ENCODE measurements at places on chromosomes 3 and 15. TPM values are rescaled to one million over a fixed set of nuclear protein-coding genes. Genes with fewer than 3 reads are reported as not detected.
A peak's percentile ranks its signal among the peaks of the same experiment; 100 is the strongest.

- no peak for DNase-seq
- H3K27ac ChIP-seq: peak overlapping the region; percentile 96
- H3K27me3 ChIP-seq: no peaks in the 10 kb centered on the region
- peaks cover 4% of the 10 kb centered on the region for H3K36me3 ChIP-seq
These were observed 3.7 kb downstream of the SENP7 start for GRCh38 chr3:101509281-101509680.

DNA sequence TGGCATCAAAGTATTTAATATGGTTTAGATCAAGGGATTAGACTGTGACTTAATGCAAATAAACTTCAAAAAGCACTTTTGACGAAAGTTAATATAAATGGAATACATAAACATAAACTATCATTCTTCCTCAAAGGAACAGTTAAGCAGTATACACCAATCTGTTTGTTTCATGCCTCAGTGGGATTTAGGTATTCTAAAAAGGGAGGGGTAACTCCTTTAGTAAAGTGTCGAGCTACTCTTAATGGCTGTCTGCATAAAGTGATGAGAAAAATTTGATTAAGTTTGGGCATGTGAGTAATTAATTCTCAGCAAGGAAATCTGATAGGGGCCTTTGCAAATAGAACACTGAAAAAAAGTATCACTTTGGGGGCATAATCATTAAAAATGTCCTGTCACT, 176.9 kb downstream of the FRMD5 start:
- peaks cover 2% of the 10 kb centered on the region for H3K36me3 ChIP-seq
- no peaks in the 10 kb centered on the region for H3K4me1 ChIP-seq
- no peak for DNase-seq

GRCh38 chr3:23738944-23739343, 66.8 kb upstream of the UBE2E1 start:
- peaks cover 52% of the 10 kb centered on the region for H3K4me1 ChIP-seq
- no peak for DNase-seq
- H3K27me3 ChIP-seq: no peaks in the 10 kb centered on the region
- H3K4me3 ChIP-seq: no peak overlapping the region

DNA sequence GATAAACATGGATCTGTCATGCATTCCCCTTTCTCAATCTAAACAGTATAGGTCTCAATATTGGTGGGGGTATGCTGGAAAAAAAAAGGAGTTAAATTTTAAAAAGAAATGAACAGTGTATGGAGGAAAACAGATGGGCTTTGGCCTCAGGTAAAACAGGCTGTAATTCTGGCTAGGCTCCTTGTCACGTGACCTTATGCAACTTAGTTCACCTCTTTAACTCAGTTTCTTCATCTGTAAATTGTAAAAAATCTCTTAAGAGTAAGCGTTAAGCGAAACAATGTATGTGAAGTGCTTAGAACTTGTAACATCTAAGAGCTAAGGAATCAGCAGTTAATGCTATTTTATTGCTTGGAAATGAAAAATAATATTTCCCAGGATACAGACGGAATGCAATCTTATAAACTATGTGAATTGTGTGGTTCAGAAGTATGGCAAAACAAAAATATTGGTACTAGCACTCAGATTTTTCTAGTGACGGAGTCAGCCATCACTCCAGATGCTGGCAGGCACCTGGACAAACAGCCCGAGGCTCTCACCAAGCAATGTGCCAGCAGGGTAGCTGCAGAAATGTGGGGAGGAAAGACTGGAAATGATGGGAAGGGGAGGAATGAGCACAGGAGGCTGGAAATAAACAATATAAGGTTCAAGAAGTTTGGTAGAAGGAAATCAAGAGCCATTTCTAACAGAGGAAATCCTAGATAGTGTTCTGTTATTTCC, 172.8 kb downstream of the USP13 start:
- H3K4me3 ChIP-seq: no peak overlapping the region
- no peak for DNase-seq
- H3K36me3 ChIP-seq: no peaks in the 10 kb centered on the region
- peaks cover 16% of the 10 kb centered on the region for H3K4me1 ChIP-seq

DNA sequence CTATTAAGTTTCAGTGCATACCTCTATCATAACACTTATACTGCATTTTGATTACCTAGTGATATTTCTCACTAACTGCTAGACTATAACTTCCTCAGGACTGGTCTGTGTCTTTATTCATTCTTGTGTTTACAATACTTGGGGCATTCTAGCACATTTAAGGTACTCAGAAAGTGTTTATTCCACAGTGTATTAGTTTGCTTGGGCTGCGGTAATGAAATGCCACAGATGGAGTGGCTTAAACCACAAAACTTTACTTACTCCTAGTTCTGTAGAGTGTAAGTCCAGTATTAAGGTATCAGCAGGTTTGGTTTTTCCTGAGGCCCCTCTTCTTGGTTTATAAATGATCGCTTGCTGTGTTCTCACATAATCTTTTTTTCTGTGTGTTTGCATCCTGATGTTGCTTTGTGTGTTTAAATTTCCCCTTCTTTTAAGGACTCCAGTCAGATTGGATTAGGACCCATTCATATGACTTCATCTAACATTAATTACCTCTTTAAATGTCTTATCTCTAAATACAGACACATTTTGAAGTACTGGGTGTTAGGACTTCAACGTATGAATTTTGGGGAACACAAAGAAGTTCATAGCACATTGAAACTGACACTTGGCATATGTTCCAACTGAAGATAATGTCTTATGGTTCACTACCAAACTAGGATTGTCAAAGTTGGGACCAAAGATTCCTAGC, 23.9 kb downstream of the RNF111 start:
- H3K4me1 ChIP-seq: peaks cover 32% of the 10 kb centered on the region
- DNase-seq: no peak
- H3K36me3 ChIP-seq: peaks cover 1% of the 10 kb centered on the region
- H3K27me3 ChIP-seq: no peaks in the 10 kb centered on the region
- H3K4me3 ChIP-seq: no peak overlapping the region

DNA sequence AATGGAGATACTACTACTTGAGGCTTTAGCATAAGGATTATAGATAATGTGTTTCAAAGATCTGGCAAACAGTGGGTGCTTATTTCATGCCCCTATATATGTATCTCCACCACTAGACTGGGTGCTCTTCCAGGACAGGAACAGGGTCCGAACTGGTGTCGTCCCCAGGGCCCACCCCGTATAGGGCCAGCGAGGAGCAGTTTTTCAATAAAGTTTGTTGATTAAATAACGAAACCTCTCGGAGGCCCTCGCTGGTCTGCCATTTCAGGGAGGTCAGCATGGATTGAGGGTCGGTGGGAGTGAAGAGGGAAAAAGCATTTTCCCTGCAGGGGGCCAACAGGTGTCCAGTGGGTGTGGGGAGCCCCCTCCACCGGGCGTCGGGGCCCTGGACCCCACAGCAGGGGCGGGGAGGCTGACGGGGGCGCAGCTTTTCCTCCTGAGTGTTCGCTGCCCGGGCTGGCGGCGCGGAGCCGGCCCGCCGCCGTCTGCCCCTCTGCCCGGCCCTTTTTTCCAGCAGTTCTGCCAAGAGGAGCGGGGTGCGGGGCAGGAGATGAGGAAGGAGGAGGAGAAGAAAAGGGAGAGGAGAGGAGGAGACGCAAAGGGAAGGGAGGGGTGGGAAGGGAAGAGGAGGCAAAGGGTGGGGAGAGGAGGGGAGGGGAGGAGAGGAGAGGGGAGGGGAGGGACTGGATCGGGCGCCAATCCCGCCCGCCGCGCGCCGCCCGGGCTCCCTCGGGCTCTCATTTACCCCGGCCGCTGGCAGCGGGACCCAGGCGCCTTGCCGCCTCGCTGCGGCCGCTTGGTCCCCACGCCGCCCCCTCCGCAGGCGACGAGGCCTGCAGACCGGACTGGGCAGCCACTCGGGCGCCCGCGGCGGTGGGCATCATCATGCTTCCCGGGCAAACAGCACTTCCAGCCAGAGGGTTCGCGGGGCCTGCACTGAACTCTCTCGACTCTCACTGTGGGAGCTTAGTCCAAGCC, 66.3 kb downstream of the ISG20 start:
- peak overlapping the region; percentile 37 for H3K27ac ChIP-seq
- no peaks in the 10 kb centered on the region for H3K36me3 ChIP-seq
- no peaks in the 10 kb centered on the region for H3K27me3 ChIP-seq

DNA sequence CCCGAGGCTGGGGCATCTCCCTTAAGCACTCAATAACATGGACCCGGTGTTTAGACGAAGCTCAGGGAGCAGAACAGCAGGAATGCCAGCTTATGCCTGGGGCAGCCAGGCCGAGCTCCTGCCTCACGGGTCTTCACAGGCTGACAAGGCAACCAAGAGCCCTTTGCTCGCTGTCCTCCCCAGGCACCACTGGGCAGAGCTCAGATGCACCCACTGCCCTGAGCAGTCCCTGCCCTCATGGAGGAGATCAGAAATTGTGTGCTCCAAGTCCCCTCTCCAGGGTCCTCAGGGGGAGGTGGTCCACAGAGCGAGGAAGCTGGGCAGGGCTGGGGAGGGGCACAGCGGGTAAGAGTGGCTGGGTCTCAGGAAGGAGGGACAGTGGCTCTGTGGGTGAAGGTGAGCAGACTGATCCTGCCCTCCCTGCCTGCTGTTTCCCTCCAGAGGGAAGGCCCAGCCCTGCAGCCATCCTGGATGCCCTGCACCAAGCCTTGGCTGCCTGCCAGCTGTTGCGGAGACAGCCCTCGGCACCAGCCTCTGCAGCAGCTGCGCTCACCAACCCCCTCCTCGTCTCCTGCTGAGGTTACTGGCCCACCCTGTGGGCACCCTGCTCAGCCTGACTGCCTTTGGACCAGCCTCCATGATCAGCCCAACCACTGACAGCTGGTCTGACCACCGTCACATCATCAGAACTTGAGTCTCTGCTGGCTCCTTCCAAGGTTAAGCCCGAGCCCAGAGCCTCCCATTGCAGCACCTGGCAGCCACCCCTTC, 21.1 kb upstream of the GP9 start:
- peaks cover 9% of the 10 kb centered on the region for H3K4me1 ChIP-seq
- H3K4me3 ChIP-seq: no peak overlapping the region
- no peak overlapping the region for H3K27ac ChIP-seq
- DNase-seq: peak; percentile 75
- H3K36me3 ChIP-seq: peaks cover 8% of the 10 kb centered on the region

- no peaks in the 10 kb centered on the region for H3K27me3 ChIP-seq
- peaks cover 16% of the 10 kb centered on the region for H3K4me1 ChIP-seq
- peak; percentile 42 for DNase-seq
- H3K27ac ChIP-seq: no peak overlapping the region
- H3K4me3 ChIP-seq: no peak overlapping the region
These were observed 2.1 kb upstream of the RFT1 start for GRCh38 chr3:53132347-53132746.

DNA sequence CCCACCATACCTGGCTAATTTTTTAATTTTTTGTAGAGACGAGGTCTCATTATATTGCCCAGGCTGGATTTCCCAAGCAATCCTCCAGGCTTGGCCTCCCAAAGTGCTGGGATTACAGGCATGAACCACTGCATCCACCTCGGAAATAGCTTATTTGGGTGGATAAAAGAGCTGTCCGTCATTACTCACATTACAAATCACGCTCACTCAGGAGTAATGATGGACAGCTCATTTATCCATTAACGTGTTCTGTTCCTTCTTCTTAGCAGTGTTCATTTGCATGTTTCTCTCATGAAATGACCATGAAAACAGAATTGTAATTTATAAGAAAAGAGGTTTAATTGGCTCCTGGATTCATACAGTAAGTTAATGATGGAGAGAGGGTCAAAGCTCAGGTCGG, 9.8 kb downstream of the SV2B start:
- no peaks in the 10 kb centered on the region for H3K4me1 ChIP-seq
- DNase-seq: no peak
- H3K27ac ChIP-seq: no peak overlapping the region
- H3K4me3 ChIP-seq: no peak overlapping the region
- H3K27me3 ChIP-seq: peaks cover 21% of the 10 kb centered on the region

DNA sequence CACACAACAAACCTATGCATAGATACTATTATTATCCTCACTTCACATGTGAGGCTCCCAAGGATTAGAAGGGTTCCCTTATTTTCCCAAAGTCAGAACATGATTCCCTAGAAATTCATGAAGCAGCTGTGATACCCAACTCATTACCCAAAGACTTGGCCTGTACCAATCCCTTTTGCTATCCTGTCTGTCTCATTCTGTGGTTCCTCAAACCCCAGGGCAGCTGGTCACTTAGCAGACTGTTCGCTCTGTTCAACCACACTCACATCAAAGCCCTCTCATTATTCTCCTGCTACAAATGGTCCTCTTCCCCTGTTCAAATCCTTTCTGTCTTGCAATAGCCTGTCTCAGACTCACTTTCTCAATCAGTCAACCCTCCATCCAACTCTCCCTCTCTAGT, 154.3 kb upstream of the TRIM42 start:
- no peak overlapping the region for H3K4me3 ChIP-seq
- H3K27ac ChIP-seq: no peak overlapping the region
- peaks cover 27% of the 10 kb centered on the region for H3K36me3 ChIP-seq
- H3K4me1 ChIP-seq: peaks cover 43% of the 10 kb centered on the region

DNA sequence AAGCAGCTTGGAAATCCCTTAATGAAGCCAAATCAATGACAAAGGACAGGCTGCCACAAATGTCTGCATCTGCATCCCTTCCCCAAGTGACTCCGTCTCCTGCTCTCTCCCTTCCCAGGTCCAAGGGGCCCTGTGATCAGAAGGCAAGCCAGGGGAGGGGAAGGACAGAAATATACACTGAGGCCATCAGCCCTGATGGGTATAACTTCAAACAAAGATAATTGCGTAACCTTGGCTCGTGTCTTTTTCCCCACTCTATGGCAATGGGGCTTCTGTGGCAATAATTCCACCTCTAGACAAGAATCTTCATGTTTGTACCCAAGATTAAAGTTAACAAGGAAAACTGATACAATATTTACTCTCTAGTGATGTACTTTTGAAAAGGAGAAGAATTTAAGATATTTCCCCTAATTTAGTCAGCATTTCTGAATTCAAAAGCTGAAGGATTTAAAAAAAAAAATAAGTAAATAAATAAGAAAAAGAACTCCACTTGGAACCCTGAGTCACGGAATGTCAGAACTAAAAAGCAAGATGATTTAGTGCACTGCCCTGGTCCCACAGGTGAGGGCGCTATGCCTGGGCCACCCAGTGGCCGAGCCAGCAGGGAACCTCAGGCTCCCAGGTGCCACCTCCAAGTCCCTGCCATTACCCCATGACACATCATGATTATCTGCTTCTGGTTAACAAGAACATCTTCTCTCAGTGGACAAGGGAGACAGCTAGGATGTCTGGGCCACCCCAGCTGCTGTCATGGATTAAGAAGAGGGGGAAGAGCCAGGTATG, 154.5 kb downstream of the STT3B start:
- peaks cover 22% of the 10 kb centered on the region for H3K4me1 ChIP-seq
- H3K36me3 ChIP-seq: peaks cover 17% of the 10 kb centered on the region
- H3K27me3 ChIP-seq: no peaks in the 10 kb centered on the region
- H3K4me3 ChIP-seq: no peak overlapping the region
- no peak overlapping the region for H3K27ac ChIP-seq

GRCh38 chr3:167110901-167111300, 269.2 kb downstream of the ZBBX start:
- H3K36me3 ChIP-seq: no peaks in the 10 kb centered on the region
- H3K27me3 ChIP-seq: peaks cover 8% of the 10 kb centered on the region
- DNase-seq: no peak
- H3K27ac ChIP-seq: no peak overlapping the region

MEGF11 gene
- total RNA-seq: not detected

THSD4 gene
- 3.4 TPM for total RNA-seq

FGD5 gene
- total RNA-seq: 0.22 TPM

ITIH1 gene
- not detected for total RNA-seq

ADGRG7 gene
- total RNA-seq: not detected

COL8A1 gene
- total RNA-seq: 3,570 TPM

GOLGA6A gene
- 0.12 TPM for total RNA-seq

SOX14 gene
- total RNA-seq: not detected

CSPG5 gene
- 2.8 TPM for total RNA-seq

Data from chondrocyte (in vitro differentiated cells).